H54 (cell line): ENCODE measurements at places on chromosomes 4 and X.
A peak's percentile ranks its signal among the peaks of the same experiment; 100 is the strongest.

DNA sequence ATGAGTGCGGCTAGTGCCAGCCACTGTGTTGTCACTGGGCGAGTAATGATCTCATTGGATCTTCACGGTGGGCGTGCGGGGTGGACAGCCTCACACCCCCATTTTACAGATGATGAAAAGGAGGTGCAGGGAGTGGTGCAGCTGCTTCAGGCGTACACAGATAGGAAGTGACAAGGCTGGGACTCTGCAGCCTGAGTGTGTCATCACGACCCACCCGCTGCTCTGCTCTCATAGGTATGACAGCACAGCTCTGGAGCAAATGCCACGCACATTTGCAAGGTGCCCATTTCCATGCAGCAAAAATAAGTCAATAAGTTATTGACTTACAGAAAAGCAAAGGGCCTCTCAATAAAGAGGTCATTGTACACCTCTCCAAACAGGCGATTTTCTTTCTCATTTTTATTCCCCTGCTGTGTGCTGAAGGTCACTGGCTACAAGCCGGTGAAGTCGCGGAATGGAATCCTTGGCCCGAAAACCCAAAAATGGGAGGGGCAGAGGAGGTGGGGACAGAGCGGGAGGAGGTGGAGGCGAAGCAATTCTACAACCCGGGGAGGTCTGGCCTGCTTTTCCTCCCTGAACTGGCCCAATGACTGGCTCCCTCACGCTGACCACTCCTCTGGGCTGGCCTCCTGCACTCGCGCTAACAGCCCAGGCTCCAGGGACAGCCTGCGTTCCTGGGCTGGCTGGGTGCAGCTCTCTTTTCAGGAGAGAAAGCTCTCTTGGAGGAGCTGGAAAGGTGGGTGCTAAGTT, at the start of gene SOD3:
TSS of gene SOD3 (plus strand) at position 658 of the 750 bp plus-strand sequence. CDS start 3,949 bp downstream, outside the sequence.
- peak; percentile 78 for DNase-seq

- no peak for DNase-seq
These were observed 98.1 kb upstream of the EGFL6 start for GRCh38 chrX:13471269-13471668.

GRCh38 chrX:99398545-99398944, 1011.5 kb downstream of the PCDH19 start:
- no peak for DNase-seq

DNA sequence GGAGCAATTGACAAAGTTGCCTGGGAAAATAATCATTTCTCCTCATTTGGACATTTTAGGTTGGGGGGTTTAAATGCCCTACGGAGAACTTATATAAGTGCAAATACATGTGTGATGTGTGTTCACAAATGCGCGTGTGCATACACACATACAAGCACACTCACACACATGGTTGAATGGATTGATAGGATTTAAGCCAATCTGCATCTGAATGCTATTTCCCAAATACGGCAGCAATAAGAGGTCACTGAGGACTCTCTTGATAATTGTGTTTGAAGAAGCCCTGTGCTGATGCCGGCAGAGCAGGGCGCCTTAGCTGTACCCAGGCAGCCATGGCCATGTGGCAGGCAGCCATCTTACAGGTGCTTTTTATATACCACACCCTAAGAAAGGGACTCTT, 165.3 kb upstream of the LEF1 start:
- DNase-seq, result no peak

- DNase-seq, result no peak
These were observed 49.5 kb downstream of the ACOX3 start for GRCh38 chr4:8391071-8391470.

DNA sequence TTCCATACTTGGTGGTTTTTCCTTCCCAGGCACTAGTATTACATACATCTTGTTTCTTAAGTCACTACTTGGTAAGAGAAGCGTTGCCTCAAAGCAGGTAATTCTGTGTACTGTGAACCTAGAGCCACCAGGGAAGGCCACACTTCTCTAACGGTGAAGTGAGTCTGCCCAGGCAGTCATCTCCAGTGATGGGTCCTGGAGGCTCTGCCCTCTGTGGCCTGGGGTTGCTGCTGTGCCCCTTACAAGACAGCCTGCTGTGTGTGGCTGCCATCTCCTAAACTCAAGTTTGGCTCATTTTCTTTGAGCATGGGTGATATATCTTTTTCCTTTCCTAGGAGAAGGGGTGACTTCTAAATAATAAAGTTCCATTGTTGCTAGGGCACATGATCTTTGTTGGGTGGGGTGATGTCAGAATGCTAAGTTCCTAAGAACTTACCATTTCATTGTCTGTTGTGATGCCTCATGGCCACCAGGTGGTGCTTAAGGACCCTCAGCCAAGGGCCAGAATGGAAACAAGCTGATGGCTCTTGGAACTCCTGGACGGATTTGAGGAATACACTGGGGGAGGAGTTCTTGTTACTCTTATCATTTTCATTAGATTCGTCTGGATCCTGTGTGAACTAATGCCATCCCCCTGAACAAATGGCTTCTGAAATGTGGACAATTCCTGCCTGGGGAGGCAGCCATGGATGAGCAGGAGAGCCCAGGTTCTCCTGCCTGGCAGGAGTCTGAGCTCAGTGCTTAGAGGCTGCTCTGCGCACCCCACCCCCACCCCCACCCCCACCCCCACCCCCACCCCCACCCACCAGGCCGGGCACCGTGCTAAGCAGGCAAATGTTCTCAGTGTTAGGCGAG, 41.1 kb upstream of the WDR1 start:
- DNase-seq, result peak; percentile 40

- peak; percentile 1 for DNase-seq
These were observed 130.3 kb downstream of the ADGRA3 start for GRCh38 chr4:22385611-22386011.

DNA sequence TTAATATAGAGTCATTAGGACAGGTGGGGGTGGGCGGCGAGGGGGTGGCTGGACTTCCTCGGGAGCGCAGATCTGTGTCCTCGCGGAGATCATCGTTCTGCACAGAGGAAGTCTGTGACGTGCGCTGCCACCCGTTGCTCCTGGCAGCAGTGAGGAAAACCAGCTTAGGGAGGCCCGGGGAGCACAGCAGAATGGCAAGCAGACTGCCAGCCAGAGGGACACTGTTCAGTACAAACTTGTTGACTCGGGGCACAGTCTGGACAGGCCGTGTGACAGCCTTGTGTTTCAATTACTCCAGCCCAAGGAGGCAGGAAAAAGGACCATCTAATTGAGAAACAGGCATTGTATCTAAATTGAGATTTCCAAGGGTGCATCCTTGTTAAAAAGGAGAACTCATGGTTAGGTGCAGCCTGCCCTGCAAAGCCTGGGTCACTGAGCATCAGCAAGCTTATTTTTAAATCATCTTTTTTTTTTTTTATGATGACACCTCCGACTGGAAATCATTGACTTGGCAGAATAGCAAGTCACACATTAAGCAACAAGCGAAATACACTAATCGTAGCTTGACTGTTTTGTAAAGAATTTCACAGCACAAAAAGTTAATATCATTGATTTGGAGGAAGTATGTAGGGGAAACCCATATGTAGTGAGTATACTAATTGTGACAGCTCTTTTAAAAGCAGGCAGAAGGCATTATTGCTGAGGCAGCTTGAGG, 512.0 kb upstream of the FAT1 start:
- no peak for DNase-seq

GRCh38 chr4:142404191-142404611, 441.9 kb downstream of the INPP4B start:
- DNase-seq, result no peak

GRCh38 chrX:138127314-138127713, 561.4 kb downstream of the ZIC3 start:
- DNase-seq, result no peak

GRCh38 chrX:120429776-120430540, 39.1 kb downstream of the LAMP2 start:
- DNase-seq, result no peak

- DNase-seq, result no peak
These were observed 13.3 kb downstream of the RAB9A start for GRCh38 chrX:13702111-13702789.

DNA sequence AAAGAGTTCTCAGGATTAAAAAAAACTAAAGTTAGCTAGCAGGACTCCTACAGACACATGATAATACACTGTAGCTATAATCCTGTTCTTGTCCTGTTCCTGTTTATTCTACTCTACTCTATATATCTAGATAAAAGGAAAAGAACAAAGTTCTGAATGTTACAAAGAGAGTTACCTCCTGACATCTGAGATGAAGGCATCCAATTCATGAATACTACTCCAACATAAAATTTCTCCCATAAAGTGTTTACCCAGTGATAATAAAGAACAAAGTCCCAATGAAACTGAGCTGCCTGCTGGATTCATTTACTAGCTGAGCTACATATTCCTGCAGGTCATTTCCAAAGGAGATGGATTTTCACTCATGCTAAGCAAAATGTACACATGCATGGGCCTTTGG, 27.1 kb downstream of the SEPSECS start:
- no peak for DNase-seq

DNA sequence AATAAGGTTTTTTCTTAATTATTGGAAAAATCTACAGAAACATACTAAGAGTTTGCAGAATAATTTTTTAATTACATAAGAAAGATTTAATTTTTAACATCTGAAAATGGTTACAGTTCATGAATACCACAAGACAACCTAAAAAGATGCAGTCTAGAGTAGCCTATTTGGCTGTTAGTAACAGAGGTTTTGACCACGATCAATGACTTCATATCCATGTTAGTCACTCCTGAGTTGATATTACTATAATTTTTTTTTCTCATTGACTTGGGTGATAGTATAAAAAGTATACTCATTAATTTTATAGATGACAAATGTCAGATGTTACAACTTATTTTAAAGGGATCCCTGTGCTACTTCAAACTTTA, 272.5 kb downstream of the DCTD start:
- DNase-seq, result no peak

DNA sequence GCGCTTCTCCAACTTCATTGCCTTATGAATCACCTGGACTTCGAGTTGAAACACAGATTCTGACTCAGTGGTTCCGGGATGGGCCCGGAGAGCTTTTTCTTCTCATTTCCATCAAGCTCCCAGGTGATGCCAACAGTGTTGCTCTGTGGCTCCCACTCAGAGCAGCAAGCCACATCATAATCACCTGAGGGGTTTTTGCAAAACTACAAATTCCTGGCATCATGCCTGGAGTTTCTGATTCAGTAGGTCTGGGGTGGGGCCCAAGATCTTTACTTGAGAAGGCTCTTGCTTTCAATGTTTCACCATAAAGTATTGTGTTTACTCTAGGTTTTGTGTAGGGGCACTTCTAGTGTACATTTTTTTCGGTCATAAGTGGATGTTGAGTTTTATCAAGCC, 7.0 kb downstream of the MTM1 start:
- DNase-seq, result no peak

- DNase-seq, result no peak
These were observed 317 bp upstream of the FRMPD4 start for GRCh38 chrX:12137951-12138360.

DNA sequence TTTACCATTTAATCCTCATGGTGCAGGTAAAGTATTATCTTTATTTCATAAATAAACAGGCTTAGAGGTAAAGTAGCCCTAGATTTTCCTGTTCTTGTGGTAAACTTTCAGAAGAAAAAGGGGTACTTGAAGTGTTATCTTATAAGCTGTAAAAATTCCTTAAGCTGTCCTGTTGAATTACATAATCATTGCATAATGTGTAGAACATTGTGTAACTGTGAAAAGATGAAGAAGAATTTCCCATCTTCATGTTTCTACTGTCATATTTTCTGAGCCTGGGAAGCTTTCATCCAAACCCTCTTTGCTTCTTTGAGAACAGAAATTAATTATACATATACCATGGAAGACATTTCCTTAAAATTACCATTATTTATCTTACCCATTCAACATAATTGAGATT, 90.5 kb downstream of the ELOVL6 start:
- DNase-seq, result no peak

- no peak for DNase-seq
These were observed 44.9 kb downstream of the CLNK start for GRCh38 chr4:10639664-10640063.

DNA sequence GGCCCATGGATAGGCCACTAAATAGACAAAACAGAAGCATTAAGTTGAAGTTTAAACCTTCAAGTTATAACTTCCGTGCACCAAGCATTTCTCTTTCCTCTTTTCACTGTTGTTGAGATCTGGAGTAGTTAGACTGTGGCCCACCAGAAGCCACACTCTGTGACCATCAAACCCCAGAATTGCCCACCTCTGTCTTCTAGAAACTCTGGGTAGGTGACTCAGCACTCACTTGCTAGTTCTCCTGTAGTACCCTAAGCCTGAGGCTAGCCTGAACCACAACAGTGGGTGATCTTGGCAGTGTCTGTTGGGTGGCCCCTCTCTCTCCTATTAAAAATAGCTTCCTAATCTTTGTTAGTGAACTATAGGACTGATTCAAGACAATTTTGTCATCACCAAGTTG, 24.6 kb upstream of the CD40LG start:
- DNase-seq, result no peak

DNA sequence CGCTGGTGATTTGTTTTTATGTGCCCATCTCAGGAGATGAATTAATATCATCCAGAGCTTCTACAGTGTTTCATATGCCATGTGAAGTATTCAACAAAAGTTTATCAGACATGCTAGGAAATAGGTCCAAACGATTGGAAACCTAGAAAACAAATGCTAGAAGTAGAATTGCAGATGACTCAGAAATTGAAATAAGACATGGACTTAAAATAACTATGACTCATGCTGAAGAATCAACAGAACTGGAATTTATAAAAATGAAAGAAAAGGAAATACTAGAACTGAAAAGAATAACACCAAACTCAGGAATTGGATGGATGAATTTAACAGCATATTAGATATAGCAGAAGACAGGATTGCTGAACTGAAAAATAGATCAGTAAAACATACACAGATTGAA, 172.7 kb upstream of the GIMD1 start:
- DNase-seq, result peak; percentile 4

DNA sequence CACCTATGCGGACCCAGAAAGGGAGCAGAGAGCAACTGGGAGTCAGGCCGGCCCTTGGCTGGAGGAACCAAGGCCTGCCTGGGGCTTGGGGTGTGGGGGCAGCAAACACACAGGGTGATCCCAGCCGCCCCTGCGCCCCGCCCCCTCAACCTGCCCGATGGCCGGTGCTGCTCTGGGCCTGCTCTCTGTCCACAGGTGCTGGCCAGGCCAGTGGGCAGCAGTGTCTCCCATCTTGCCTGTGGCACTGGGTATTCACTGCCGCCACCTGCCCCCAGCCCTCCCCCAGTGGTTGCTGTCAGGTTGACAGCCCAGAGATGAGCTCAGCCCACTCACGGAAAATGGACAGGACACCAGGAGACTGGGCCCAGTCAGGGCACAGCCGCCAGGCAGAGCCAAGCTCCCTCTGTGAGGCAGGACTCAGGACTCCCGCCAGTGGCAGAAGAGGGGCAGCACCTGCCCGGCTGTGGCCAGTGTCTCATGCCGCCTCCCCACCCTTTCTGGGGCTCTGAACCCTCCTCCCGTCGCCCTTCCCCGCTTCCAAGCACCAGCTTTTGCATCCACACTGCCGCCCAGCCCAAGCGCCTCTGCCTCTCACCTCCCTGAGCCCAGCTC, 4.7 kb downstream of the NKX1-1 start:
- DNase-seq, result no peak
